ENCODE measurements at places on chromosomes 7 and 10. TPM values are rescaled to one million over a fixed set of nuclear protein-coding genes. Genes with fewer than 3 reads are reported as not detected.

EVX1 gene
- not detected for polyA plus RNA-seq

KLHDC10 gene
- polyA plus RNA-seq, result 13.9 TPM

SMKR1 gene
- 0.86 TPM for polyA plus RNA-seq

HMX2 gene
- not detected for polyA plus RNA-seq

COBL gene
- 0.11 TPM for polyA plus RNA-seq

SPDYE2B gene
- polyA plus RNA-seq, result not detected

SLC16A9 gene
- 0.02 TPM for polyA plus RNA-seq
